ENCODE measurements at places on chromosomes 3 and 15.
A peak's percentile ranks its signal among the peaks of the same experiment; 100 is the strongest.

- DNase-seq = no peak
Measured at GRCh38 chr3:9416139-9416780, 18.8 kb downstream of the SETD5 start.

- no peak for DNase-seq
Measured at GRCh38 chr15:89179966-89180875, 41.2 kb downstream of the RLBP1 start.

GRCh38 chr15:89670971-89671560 lies 8.1 kb downstream of the PLIN1 start:
- no peak for DNase-seq

GRCh38 chr3:42376344-42376798 lies 34.0 kb downstream of the LYZL4 start:
- peak; percentile 78 for DNase-seq

GRCh38 chr15:70217226-70218160 lies 119.8 kb upstream of the TLE3 start:
- no peak for DNase-seq

GRCh38 chr15:65638681-65639089 lies 16.9 kb downstream of the SLC24A1 start:
- DNase-seq = peak; percentile 75

DNA sequence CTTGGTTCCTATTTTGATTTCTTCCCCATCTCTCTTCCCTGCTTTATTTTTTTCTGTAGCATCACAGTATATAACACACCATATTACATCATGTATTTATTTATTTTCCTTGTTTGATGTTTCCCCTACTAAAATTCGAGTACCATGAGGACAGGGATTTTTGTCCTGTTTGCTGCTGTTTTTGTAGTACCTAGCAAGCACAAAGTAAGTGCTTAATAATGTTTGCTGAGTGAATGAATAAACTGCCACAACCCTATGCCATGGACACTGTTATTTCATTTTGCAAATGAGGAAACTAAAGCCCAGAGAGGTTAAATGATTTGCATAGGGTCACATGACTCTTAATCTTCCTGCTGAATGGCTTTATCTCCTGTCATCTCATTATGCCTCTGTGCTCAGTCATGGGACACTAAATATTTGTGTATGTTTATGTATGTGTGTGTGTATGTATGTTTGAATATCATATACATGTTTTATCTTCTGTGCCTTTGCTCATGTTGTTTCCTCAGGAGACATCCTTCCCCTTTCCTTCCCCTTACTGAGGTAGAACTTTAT lies 26.1 kb upstream of the MGA start:
- no peak for DNase-seq

- no peak for DNase-seq
Measured at GRCh38 chr3:64344721-64345207, 119.5 kb upstream of the PRICKLE2 start.

- no peak for DNase-seq
Measured at GRCh38 chr3:11989383-11990038, 14.7 kb upstream of the SYN2 start.

GRCh38 chr15:90336705-90337141 lies 15.4 kb upstream of the ZNF774 start:
- peak; percentile 38 for DNase-seq

GRCh38 chr3:171747223-171747920 lies 62.9 kb downstream of the PLD1 start:
- no peak for DNase-seq

Data from bone marrow (tissue), 2 donors.